CD8-positive, alpha-beta memory T cell (primary cell): ENCODE measurements at places on chromosomes 4 and X.

DNA sequence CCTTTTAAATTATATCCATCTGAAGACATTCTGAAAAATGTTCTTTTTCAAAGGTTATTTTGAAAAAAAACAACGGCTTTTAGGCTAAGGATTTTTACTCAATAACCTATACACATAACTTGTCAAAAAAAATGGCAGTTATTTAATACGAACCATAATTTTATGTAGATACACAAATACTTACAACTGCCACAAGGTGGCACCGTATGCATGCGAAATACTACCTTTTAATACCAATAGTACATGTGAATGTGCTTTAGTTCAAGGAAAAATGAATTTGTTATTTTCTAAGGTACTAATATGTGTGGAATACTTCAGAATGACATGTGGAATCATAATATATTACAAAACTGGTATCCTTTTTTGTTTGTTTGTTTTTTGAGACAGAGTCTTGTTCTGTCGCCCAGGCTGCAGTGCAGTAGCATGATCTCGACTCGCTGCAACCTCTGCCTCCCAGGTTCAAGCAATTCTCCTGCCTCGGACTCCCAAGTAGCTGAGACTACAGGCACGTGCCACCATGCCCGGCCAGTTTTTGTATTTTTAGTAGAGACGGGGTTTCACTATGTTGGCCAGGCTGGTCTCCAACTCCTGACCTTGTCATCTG lies 4.6 kb upstream of the MAD2L1 start:
- DNase-seq = peak; percentile 15

GRCh38 chr4:71472946-71473345 lies 134.1 kb downstream of the SLC4A4 start:
- DNase-seq = no peak

DNA sequence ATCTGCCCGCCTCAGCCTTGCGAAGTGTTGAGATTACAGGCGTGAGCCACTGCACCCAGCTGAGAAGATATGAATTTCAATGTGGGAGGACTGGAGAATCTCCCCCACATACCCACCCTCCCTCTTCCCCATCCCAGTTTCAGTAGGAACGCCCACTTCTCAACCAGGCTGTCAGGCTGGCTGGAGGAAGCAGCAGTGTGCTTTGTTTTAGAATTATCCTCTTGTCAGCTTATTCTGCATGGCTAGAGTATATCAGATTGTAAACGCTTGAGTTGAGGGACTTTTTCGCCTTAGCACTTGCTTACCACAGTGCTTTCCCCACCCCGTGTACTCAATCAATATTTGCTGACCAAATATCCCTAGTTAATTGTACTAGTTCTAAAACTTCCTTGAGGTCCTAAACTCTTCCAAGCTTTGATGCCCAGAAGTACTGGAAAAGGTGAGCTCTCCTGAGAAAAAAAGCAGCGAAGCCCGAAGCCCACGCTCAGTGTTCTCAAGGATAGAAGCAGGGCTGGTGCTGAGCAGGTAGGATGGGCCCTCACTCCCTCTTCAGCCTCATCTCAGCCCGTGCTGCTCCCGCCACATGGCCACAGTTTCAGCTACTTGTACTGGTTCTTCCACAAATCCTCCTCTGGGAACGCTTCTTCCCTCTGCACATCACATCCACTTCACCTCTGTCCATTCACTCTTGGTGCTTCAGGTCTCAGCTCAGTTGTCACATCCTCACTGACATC lies 7.3 kb upstream of the ARHGAP10 start:
- DNase-seq = no peak

- DNase-seq = no peak
These were observed 170.5 kb upstream of the PITX2 start for GRCh38 chr4:110793381-110793801.

DNA sequence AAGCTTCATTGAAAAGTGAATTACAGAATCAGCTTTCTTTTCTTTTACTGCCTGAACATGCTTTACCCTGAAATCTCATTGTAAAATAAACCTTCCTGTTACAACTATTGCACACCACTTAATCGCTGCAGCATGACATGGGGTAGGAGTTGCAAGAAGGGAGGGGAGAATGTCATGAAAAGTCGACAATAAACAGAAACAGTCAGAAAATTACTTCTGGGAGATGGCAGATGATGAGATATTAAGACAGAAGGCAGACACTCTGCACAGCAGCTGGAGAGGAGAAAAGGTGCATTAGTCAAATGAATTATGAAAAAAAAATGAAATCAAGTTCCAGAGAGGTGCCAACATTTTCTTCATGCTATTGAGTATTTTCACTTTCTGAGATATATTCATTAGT lies 287.7 kb downstream of the PCDH7 start:
- DNase-seq = no peak

- DNase-seq = no peak
These were observed 238.0 kb upstream of the PITX2 start for GRCh38 chr4:110860901-110861300.

GRCh38 chr4:1749370-1749769 lies 28.0 kb downstream of the TACC3 start:
- no peak for DNase-seq

DNA sequence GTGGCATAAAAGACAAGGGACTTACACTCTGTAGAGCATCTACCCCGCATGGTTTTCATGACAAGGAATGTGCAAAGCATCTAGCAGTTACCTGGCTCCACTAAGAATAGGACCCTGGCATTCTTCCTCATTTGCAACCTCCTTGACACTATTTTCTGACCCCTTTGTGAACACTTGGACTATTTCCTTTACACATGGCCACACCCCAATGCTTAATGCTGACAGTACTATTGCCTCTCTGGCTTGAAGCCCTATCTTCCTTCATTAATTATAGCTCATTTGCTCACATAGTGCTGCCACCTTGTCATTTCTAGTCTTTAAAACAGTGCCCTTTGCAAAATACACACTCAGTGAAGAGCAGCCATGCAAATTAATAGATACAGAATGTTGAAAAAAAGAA lies 226.3 kb upstream of the VCX3A start:
- DNase-seq = no peak

DNA sequence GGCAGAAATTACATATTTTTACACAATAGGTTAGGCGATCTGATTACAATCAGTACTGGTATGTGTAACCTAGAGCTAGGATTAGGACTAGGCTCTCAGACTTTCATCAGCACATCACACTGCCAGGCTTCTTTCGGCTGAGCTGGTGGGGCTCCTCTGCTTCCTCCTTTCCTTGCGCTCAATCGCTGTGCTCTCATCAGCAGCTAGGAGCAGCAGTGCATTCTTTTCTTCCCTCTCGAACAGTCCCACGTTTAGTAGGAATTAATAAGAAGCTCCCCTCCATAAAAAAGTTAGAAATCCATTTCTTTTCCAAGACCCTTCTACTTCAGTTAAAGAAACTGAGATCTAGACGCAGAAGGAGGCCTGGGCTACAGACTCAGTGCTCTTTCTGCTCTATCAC lies 350.4 kb downstream of the SPRY1 start:
- DNase-seq = no peak

GRCh38 chr4:24862073-24862751 lies 50.6 kb downstream of the CCDC149 start:
- DNase-seq = no peak

DNA sequence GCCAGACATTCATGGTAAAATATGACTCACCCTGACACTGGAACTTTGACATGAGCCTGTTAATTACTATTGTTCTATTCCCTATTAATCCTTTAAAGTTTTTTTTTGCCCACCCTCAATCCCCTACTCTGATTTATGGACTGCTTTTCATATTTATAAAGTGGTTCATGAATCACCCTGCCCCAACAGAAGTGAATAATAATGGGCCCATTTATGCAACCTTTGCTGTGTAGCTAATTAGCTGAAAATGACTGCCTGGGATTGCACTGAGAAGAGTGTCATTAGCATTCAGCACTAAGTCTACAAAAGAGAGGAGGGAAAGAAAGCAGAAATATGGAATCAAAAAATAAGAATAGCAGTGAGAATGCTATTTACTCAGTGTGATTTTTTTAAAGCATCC lies 154.3 kb downstream of the COMMD8 start:
- DNase-seq = no peak

DNA sequence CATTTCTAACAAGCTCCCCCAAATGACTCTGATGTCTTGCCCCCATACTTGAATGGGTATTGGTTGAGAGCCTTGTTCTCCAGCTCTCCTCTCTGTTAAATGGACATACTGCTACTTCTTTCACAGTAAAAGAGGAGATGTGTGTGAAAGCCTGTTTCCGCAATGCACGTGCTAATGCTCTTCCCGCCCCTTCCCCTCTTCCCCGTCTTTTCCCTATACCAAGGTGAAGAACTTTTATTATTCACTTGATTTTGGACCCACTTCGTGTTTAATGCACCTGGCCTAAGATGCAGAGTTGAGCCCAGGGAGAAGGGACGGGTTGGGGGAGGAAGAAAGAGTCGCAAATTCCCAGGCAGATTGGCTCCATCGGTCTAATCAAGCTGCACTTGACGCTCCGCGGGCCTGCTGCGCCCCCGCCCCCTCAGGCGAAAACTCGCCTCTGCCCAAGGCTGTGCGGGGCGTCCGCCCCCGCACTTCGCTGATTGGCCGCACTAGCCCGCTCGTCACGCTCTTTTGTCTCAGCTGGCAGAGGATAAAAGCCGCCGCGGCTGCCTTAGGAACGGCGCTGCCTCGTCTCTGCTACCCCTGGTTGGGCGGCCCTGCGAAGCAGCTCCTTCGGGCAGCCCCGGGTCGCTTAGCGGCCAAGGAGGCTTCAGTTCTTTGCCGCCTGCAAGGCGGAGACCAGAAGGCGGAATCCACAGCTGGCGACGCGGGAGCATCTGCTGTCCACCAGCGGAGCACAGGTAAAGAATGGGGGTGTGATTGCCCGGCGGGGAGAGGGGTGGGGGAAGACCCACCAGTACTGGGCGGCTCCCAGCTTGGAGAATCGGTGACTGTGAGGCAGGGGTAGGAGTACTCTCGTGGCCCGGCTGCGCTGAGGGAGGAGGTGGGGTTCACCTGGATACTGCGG lies at the start of gene ZCCHC12:
Gene ZCCHC12 (plus strand): TSS at position 562 of the 910 bp plus-strand sequence. CDS start 1,421 bp downstream, outside the sequence.
- peak; percentile 48 for DNase-seq

GRCh38 chr4:2962614-2963174 lies 512 bp downstream of the NOP14 start:
- DNase-seq = no peak

GRCh38 chrX:10240918-10241317 lies 84.1 kb downstream of the CLCN4 start:
- no peak for DNase-seq

GRCh38 chrX:150847088-150847487 lies 51.4 kb downstream of the CD99L2 start:
- DNase-seq = no peak

GRCh38 chrX:110743679-110744340 lies 51.8 kb downstream of the CHRDL1 start:
- no peak for DNase-seq

DNA sequence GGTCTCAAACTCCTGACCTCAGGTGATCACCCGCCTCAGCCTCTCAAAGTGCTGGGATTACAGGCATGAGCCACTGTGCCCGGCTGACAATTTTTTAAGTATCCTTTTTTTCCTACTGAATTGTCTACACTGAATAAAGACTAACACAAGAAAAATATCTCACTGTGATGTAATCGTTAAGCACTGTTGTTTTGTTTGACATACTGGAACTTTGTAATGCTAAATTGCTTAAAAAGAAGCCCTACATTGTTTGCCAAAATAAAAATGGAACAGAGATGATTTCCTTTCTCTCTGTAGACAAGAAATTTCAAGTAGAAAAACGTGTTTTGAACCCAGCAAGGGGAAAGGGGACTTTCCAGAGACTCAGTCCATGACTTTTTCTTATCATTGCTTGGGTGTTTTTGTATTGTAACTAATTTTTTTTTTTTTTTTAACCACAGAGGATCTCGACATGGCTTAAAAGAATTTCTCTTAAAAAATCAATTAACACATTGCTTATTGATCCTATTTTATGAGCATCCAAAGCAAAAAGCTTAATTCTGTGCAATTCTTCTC lies 74.9 kb downstream of the TMEM156 start:
- no peak for DNase-seq

- DNase-seq = no peak
These were observed 150.5 kb downstream of the VCX3A start for GRCh38 chrX:6384371-6384770.

DNA sequence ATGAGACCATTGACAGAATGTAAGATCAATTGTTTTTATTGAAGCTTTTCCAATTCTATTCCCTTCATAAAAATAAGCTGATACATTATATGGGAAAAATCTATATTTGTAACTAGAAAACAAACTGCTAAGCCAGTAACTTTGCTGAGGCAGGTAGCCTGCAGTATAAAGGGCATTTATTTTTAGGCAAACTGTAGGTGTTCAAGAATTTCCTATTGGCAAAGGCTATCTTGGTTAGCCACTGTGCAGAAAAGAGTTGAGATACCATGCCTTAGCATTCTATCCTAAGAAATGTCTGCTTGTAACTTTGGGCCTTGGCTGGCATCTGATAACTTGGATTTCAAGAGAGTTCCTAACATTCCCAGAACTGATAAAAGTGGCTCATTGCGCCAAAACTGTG lies 18.5 kb upstream of the PRRG1 start:
- DNase-seq = no peak

DNA sequence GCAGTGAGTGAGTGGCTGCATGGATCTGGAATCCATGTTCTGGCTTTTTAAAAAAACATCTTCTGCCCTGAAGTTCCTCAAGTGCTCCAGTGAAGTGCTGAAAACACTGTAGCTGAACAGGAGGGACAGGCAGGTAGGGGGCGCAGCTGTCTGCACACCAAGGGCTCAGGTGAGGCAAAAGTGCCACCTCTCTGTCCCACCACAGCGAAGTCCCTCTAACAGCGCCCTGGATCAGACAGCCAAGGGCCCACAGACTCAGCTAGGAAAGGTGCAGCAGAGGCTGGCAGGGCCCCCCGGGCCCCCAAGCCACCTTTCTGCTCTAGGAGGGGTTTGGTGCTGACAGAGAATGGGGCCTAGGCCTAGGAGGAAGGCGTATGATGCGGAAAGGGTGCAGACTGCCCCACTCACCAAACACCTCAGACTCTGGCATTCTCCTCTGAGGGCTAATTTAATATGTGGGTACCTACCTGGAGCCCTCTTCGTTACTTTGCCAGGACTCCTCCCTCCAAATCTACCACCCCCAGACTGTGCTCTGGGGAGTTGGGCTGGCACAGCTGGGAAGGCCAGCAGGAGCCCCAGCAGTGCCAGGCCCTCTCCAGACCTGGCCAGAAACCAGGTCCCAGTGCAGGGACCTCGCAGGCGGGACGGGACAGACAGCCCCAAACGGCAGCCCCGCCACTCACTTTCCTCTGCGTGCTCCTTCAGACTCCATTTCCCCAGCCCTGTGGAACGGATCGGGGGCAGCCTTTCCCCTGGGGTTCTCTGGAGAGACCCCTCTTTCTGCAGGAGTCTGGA lies 73.7 kb downstream of the ENPP6 start:
- no peak for DNase-seq

GRCh38 chr4:78601013-78601412 lies 49.4 kb downstream of the ANXA3 start:
- no peak for DNase-seq

GRCh38 chr4:8409264-8410065 lies 31.1 kb downstream of the ACOX3 start:
- peak; percentile 85 for DNase-seq

DNA sequence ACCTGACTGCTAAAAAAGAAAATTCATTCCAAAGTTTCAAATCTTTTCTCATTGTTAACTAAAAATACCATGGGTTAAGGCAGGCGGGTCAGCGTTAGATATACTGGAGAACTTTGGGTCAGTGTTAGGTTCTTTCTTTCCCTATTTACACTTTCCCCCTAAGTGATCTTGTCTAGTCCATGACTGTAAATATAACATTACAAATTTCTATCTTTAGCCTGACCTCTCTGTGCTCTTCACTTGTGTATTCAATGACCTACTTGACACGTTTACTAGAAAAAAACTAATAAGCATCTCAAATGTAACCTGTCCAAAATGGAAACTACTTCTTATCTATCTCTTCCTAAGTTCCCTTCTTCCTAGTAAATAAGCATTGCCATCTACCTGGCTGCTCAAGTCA lies 95.3 kb downstream of the JADE1 start:
- DNase-seq = no peak

- DNase-seq = no peak
These were observed 78.3 kb downstream of the CLDN22 start for GRCh38 chr4:183241721-183242151.
